ENCODE measurements at places on chromosomes 2 and 18.

- DNase-seq: no peak
These were observed 5.9 kb downstream of the ASXL3 start for GRCh38 chr18:33583901-33584300.

DNA sequence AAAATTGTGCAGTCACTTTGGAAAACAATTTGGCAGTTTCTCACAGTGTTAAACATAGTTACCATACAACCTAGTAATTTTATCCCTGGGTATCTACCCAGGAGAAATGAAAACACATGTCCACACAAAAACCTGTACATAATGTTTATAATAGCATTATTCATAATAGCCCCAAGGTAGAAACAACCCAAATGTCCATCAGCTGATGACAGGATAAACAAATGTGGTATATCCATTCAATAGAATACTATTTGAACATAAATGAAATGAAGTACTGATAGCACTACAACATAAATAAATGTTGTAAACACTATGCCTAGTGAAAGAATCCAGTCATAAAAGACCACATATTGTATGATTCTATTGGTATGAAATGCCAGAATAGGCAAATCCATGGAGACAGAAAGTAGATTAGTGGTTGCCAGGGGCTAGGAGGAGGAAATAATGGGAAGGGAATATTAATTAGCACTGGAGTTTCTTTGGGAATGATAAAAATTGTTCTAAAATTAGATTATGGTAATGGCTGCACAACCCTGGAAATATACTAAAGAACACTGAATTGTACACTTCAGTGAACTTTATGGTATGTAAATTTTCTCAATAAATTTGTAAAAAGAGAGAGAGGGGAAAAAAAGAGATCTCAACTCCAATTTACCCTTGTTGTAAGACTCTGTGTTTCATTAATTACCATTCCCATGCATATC lies 20.8 kb upstream of the VIT start:
- DNase-seq: no peak

GRCh38 chr2:8122520-8122919 lies 559.3 kb upstream of the ID2 start:
- no peak for DNase-seq

GRCh38 chr2:9364791-9365497 lies 58.4 kb downstream of the ITGB1BP1 start:
- no peak for DNase-seq

- DNase-seq: no peak
These were observed 252.4 kb downstream of the NDUFA10 start for GRCh38 chr2:239772721-239773120.

DNA sequence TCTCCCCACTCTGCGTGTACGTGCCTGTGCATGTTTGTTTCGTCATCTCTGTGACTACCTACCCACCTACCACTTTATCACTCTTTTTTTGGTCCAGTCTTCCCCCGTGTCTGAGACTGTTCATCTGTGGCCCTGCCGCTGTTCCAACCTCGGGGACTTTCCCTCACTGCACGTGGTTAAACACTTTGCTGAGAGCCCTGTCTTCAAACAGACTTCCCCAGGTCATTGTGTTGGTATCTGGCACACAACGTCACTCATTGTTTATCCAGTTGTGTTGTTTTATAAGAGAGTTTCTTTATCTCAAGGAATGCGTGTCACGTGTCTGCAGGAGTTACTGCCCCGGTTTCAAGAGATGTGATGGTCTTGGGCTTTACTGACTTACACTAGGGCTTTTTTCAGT lies 262.0 kb upstream of the RASGRP3 start:
- no peak for DNase-seq

DNA sequence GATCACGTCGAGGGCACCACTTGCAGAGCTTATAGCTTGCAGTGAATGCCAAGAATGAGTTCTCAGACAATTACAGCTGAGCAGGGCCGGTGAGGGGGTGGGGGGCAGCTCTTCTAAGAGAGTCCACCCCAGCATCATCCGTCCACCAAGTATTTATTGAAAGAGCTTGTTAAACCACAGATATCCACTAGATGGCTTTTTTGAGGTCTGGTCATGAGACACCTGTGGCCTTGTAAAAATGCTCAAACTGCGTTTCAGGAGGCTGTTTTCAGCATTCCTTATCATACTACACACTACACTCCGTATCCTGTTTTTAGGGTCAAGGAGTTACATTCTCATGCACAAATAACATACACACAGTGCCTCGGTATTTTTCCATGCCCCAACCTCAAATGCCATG lies 51.5 kb downstream of the DNAJC10 start:
- no peak for DNase-seq

DNA sequence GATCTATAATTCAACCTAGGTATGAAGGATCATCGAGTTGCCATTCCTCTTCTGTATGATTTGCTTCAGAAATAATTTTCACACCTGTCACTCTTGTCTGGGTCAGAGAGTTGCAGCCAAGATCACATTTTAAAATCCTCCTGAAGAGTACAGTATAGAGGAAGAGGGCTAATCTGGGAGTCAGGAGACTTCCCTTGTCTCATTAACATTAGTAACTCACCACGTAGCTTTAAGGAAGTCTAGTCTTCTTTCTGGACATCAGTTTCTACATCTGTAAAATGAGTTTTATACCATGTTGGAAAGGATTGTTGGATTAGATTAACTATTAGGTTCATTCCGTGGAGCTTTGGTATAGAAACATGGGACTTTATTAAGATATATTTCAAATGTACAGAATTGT lies 109.4 kb downstream of the TDRD15 start:
- no peak for DNase-seq

GRCh38 chr2:223084873-223085272 lies 32.9 kb downstream of the KCNE4 start:
- no peak for DNase-seq

DNA sequence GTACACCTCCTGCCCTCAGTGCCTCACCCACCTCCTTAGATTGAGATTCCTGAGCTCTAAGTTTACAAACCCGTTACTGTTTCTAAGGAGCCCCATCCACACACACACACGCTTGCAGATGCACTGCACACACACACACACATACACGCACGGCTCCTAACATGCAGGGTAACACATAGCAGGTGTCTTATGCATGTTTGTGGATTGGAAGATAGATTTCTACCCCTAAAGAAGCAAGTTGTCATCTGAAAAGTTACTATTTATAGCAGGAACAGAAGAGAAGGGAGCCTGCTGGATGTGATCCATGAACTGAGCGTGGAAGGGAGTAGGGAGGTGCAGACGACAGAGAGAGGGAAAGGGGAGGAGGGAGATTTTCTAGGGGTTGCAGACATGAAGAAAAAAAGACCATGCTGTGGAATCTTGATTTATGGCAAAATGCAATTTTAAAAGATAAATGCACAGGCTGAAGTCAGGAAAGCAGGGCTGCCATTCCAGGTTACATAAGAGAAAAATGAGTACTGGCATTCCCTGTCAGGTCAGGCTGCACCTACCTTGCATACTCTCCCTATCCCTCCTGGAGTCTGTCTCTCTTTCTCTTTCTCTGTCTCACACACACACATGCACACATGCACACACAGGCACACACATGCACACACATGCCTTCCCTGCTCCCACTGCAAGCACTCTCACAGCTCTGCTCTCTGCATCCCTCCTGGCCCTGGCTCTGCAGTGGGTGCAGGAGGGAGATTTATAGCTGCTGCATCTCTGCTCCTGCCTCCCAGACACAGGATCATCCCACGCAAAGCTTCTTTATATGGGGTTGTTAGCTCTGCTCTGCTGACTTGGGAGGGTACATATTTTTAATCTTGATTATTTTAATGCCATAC lies 192.6 kb upstream of the MYT1L start:
- no peak for DNase-seq

GRCh38 chr18:68215931-68216330 lies 499.0 kb downstream of the TMX3 start:
- DNase-seq: no peak

- DNase-seq: no peak
These were observed 39.5 kb downstream of the CERS6 start for GRCh38 chr2:168495524-168495923.

DNA sequence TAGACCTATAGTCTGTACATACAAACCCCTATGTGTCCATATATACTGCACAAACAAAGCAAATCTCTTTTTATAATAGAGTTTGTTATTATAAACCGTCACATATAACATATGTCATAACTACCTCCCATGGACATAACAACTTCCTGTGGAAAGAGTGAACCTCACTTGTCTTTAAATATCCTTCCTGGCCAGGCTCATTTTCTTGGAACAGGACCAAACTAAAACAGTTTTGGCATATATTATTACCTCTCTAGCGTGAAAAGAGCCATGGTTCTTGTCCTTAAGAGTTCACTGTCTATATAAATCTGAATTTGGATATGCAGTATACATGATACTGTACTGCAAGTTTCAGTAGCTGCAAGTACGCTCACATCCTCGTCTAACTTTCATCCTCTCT lies 28.3 kb upstream of the DNAJC27 start:
- no peak for DNase-seq

GRCh38 chr2:68807821-68808266 lies 63.4 kb downstream of the BMP10 start:
- peak; percentile 18 for DNase-seq

Data from activated gamma-delta T cell treated with Interleukin-2 at 50 U/mL for 16 hours (primary cell).